Activated naive CD4-positive, alpha-beta T cell treated with anti-CD3 and anti-CD28 coated beads for 36 hours (primary cell): ENCODE measurements at places on chromosomes 13 and 19.
A peak's percentile ranks its signal among the peaks of the same experiment; 100 is the strongest.

GRCh38 chr13:57123681-57124080, 17.0 kb upstream of the PRR20A start:
- DNase-seq: no peak

DNA sequence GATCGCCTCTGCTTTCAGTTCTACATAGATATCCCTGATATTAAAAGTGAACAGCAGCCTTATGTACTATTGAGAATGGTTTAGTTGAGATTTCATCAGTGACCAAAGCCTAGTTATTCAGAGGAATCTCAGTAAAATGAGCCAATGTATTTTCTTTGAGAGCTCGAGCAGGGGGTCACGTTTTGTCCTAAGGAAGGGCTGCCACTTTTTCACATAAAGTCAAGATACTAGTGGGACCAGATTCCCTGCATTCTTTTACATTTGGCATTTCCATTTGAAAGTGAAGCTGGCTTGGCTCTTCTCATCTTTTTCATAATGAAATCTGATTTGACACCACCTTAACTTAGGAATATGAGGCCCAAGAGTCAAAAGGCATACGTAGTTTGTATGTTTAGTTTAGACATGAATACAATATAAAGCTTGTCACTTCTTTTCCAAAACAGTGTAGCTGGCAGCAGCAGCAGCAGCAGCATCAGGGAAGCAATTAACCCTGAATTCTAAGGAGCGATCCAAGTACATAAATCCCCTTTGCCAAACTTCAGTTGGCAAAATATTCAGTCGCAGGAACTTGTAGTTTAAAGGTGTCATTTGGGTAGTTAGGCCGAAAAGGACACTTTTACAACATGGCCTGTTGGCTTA, 1752.2 kb upstream of the PCDH20 start:
- DNase-seq: no peak

DNA sequence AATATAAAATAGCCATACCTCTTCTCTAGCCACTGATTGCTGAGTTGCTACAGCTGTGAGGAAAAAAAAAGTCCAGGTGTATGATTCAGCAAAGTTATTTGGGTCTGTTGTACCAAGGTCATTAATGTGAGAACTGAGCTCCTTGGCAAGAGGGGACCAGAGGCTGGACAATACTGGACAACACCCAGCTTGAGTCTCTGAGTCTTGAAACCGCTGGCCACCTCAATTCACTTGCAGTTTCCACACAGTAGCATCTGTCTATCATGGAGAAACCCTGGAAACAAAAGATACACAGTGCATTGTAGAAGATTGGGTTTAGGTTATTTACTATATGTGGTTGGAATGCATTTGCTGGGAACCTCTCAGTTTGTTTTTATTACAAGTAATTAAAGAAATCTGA, 60.4 kb downstream of the WDFY2 start:
- no peak for DNase-seq

GRCh38 chr19:39834287-39834841, 402 bp upstream of the DYRK1B start:
- no peak for DNase-seq

DNA sequence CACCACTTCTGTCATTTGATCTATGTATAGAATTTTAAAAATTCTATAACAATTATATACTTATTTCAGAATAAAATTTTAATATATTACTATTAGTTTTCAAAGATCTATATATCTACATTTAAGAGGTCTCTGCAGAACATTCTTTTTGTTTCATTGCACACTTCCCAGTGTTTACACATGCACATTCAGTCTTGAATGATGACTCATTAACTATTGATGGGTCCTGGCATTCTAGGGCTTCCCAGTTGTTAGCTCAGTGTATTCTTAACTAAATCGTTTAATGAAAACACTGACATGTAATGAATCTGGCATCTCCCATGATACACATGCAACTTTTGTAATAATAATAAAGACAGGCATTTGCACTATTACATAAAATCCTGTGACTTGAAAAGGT, 324.6 kb downstream of the KLF12 start:
- DNase-seq: no peak

DNA sequence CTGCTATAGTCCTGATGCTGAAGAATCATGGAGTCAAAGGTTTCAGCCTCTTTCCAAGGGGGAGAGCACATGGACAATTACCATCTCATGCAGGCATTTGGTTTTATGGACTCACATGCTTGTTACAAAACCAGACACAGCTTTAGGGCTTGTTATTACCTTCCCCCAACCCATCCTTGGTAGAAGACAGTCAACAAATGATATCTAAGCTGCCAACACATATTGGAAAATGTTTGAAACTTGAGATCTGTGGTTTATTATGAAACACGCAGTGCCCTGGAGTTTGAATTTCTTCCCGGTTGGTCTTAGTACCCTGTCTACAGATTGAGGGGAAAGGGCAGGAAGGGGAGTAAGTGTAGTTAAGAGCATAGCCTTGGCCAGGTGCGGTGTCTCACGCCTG, 12.5 kb upstream of the CYP2A6 start:
- DNase-seq: no peak

GRCh38 chr13:94362411-94362909, 117.0 kb downstream of the DCT start:
- DNase-seq: peak; percentile 78

- DNase-seq: no peak
Observed at GRCh38 chr19:19578252-19578651, 40.2 kb downstream of the CILP2 start.

GRCh38 chr19:32891609-32892008, 22.0 kb upstream of the SLC7A9 start:
- DNase-seq: no peak

DNA sequence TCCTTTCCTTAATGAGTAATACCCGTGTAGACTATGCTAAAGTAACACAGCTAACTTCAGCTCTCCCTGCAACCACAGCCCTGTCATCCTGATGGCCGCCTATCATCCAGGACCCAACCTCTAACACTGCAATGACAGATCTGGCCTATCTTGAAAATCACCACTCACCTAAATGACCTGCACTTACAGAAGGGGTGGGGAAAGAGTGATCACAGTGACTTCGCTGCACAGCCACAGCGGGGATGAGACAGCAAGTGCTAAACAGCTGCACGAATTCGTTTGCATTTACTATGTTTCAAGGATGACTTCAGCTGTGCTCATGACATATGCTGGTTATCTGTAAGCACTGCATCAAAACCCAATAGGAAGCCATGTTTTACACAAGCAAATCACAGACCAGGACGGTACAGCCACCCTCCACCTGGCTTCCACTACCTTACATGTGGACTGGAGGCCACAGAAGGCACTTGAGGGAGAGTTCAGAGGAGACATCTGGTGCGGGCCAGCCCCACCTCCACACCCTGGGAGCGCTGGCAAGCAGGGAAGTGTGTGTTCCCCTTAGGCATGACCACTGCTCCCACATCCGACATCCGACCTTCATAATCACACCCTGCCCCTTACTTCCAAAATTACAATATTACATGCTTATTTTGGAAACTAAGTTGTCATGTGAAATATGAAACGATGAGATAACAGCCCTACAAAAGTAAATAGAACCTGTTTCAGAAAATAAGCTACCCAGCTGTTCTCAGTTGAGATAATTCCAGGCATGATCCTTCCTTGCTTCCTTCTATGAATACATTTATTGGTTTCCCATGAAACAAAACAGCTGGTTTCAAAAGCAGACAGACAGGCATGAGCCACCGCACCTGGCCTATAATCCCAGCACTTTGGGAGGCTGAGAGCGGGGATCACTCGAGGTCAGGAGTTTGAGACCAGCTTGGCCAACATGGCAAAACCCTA, 95.7 kb downstream of the STK24 start:
- DNase-seq: peak; percentile 63

DNA sequence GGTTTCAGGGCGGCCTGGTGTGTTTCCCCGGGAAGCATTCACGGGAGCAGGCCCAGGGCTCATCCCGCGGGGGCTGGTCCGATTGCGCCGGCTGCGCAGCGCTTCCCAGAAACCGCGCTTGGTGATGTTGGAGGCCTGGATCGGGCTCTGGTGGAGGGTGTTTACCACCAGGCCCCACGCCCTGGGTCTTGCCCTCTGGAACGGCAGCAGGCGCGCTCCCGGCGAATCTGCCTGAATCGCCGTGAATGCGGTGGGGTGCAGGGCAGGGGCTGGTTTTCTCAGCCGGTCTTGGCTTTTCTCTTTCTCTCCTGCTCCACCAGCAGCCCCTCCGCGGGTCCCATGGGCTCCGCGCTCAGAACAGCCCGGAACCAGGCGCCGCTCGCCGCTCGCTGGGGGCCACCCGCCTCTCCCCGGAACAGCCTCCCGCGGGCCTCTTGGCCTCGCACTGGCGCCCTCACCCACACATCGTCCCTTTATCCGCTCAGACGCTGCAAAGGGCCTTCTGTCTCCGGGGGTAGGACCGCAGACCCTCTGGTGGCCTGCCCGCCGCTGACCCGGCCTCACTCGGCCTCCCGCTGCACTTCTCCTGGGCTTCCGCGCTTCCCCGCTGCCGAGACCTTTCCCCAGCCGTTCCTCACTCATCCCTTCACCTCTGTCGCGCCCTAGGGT, 69.4 kb upstream of the GJB6 start:
- no peak for DNase-seq

DNA sequence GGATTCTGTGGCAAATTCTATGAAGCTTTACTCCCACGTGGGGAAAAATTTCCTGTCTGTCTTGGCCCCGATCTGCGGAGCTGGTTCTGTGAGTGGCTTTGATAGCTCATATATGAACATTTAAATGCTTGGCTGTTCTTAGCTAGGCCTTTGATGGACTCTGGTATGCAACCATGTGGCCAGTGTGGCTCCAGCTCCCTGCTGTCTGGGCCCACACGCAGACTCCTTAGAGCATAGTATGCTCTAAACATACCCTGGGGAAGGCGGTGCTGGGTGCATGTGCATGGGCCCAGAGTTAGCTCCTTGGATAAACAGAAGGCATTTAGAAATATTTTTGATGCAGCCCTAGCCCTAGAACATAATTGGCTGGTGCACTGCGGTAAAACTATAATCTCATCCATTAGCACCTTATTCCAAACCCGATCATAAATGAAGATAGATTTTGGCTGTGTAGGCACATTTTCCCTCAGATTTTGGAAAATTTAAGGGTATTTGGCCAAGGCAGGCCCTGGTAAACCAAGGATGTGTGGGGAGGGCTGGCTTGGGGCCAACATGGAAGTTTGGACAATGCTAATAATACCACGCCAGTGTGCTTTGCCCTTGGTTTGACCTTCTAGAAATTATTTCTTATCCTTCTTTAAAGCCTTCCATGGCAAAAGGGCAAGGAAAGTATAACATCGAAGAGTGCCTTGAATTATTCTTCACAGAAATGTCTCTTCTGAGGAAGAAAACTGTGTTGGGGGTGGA, 153.5 kb downstream of the LMO7 start:
- DNase-seq: no peak

- no peak for DNase-seq
Observed at GRCh38 chr13:41580345-41580744, 123.0 kb downstream of the RGCC start.

- no peak for DNase-seq
Observed at GRCh38 chr19:16895467-16896145, 6.8 kb downstream of the F2RL3 start.

- DNase-seq: no peak
Observed at GRCh38 chr19:28956421-28956820, 256.5 kb downstream of the UQCRFS1 start.

- peak; percentile 91 for DNase-seq
Observed at GRCh38 chr19:49475995-49476880, 2.2 kb downstream of the FLT3LG start.

GRCh38 chr13:99160415-99160814, 40.2 kb upstream of the UBAC2 start:
- no peak for DNase-seq

GRCh38 chr13:99356262-99357091, 49.3 kb upstream of the GPR183 start:
- peak; percentile 70 for DNase-seq

DNA sequence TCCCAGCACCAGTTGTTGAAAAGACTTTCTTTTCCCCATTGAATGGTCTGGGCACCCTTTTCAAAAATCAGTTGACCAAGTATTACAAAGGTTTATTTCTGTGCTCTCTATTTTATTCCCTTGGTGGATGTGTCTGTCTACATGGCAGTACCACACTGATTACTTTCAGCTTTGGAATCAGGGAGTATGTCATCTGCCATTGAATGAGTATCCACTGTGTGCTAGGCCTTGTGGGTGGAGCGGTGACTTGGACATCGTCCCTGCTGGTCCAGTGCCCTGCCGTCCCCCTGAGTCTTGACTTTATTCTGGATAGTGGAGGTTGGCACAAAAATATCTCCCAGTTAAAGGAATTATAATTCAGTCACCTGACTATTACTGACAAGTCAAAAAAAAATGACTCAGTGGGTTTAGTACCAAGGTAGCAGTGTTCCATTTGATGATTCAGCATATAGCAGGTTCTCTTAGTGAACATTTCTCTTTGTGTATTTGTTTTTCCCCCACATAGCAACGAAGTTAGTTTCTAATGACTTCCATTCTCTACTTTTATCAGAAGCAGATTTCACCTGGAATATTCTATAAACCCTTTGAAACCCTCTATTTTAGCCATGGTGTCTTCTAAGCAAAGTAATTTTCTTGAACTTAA, 3.9 kb downstream of the UPF3A start:
- DNase-seq: no peak

DNA sequence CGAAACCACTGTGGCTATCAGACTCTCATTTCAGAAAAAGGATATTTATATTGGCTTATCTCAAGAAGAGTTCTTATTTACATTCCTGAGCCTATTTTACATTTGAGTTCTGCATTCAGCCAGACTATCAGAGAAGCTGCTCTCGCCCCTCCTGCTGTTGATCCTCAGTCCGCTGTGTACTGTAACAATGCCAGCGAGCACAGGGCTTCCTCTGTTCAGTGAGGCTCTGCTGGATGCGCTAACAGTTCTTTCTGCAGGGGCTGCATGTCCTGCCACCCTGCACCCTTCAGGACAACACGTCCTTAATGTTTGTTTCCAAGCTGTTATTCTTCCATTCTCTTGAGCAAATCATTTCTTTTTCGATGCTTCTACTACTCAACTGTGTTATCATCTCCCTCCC, 463.7 kb upstream of the SGCG start:
- no peak for DNase-seq

- no peak for DNase-seq
Observed at GRCh38 chr19:53866865-53867224, 838 bp upstream of the MYADM start.

DNA sequence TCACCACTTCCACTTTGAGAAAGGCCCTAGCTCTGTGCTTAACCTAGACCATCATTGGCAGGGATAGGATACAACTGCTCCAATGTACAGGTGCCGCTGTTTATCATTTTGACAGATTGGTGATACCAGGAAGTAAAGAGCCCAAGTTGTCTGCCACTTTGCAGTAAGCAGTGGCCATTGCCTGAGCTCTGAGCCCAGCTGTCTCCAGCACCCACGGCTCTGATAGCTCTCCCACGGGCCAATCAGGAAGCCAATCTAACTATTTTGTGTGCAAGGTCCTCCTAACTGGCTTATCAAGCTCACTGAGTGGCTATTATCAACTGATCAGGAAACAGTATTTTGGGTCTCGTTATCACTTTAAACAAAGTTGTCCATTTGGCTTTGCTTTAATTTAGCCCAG, 181.1 kb downstream of the DCT start:
- no peak for DNase-seq

DNA sequence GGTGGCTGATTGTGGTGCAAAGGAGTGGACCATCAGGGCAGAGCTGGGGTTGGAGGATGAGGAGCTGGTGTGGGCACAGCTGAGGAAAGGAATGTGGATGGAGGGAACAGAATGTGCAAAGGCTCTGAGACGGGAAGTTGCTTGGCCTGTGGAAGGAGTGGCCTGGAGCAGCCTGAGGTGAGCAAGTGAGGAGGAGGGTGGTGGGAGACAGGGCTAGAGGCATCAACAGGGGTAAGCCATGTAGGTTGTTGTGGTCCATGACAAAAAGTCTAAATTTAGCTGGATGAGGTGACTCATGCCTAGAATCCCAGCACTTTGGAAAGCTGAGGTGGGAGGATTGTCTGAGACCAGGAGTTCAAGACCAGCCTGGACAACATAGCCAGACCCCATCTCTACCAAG, 9.5 kb downstream of the CYP4F22 start:
- no peak for DNase-seq
